Kidney (tissue), 22 donors: ENCODE measurements at places on chromosomes 6 and 20. TPM values are rescaled to one million over a fixed set of nuclear protein-coding genes. Genes with fewer than 3 reads are reported as not detected.
A peak's percentile ranks its signal among the peaks of the same experiment; 100 is the strongest.

The TMEM74B gene
- 0.54 TPM for total RNA-seq

DNA sequence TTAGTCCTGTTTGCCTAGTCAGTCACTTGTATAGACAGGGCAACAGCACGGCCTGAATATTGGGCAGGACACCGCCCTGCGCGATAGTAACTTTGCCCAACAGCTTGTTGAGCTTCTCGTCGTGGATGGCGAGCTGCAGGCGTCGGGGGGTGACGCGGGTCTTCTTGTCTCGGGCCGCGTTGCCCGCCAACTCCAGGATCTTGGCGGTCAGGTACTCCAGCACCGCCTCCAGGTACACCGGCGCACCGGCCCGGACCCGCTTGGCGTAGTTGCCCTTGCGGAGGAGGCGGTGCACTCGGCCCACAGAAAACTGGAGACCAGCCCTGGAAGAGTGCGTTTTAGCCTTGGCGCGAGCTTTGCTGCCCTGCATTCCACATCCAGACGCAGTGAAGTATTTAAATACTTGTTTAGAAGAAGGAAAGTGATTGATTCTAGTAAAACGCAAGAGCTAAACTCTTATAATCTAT lies 92.8 kb upstream of the BTN3A2 start:
- peak; percentile 74 for DNase-seq
- no peaks in the 10 kb centered on the region for H3K36me3 ChIP-seq
- peak overlapping the region; percentile 90 for H3K4me3 ChIP-seq
- no peaks in the 10 kb centered on the region for H3K4me1 ChIP-seq
- peak overlapping the region; percentile 71 for H3K27ac ChIP-seq
- H3K27me3 ChIP-seq = no peaks in the 10 kb centered on the region

The C6orf52 gene
- total RNA-seq = 1.5 TPM

DNA sequence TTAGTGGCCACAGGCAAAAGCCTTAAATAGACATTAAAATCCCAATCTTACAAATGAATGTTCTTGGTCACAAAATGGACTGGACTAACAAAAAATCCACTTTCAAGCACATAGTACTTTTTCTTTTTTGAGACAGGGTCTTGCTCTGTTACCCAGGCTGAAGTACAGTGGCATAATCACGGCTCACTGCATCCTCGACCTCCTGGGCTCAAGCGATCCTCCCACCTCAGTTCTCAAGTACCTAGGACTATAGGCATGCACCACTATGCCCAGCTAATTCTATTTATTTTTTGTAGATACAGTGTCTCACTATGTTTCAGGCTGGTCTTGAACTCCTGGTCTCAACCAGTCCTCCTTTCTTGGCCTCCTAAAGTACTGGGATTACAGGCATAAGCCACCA lies 59.4 kb downstream of the MAP3K5 start:
- H3K27me3 ChIP-seq = no peaks in the 10 kb centered on the region
- H3K4me3 ChIP-seq = no peak overlapping the region
- H3K36me3 ChIP-seq = no peaks in the 10 kb centered on the region
- H3K27ac ChIP-seq = no peak overlapping the region
- peak; percentile 46 for DNase-seq
- H3K4me1 ChIP-seq = peaks cover 10% of the 10 kb centered on the region

The OPN5 gene
- 0.16 TPM for total RNA-seq

The NRN1 gene
- 8.5 TPM for total RNA-seq

The ATAT1 gene
- 10.4 TPM for total RNA-seq

- H3K36me3 ChIP-seq = no peaks in the 10 kb centered on the region
- no peak for DNase-seq
- H3K27ac ChIP-seq = no peak overlapping the region
- no peaks in the 10 kb centered on the region for H3K4me1 ChIP-seq
Measured at GRCh38 chr20:9483131-9483530, 31.3 kb upstream of the LAMP5 start.

GRCh38 chr20:36102809-36103596 lies 51.5 kb upstream of the EPB41L1 start:
- peaks cover 68% of the 10 kb centered on the region for H3K4me1 ChIP-seq
- no peaks in the 10 kb centered on the region for H3K27me3 ChIP-seq
- H3K36me3 ChIP-seq = no peaks in the 10 kb centered on the region
- peak overlapping the region; percentile 96 for H3K27ac ChIP-seq
- no peak for DNase-seq

The ARHGAP40 gene
- 20.2 TPM for total RNA-seq

- no peak for DNase-seq
- no peaks in the 10 kb centered on the region for H3K27me3 ChIP-seq
Measured at GRCh38 chr6:72953971-72954381, 271.3 kb downstream of the KHDC1L start.

- H3K27ac ChIP-seq = no peak overlapping the region
- H3K4me1 ChIP-seq = no peaks in the 10 kb centered on the region
- H3K4me3 ChIP-seq = no peak overlapping the region
- H3K27me3 ChIP-seq = no peaks in the 10 kb centered on the region
- no peak for DNase-seq
- H3K36me3 ChIP-seq = no peaks in the 10 kb centered on the region
Measured at GRCh38 chr6:159066483-159066882, 21.7 kb upstream of the TAGAP start.

- H3K4me1 ChIP-seq = no peaks in the 10 kb centered on the region
- H3K27me3 ChIP-seq = no peaks in the 10 kb centered on the region
- no peak overlapping the region for H3K27ac ChIP-seq
- DNase-seq = no peak
- H3K4me3 ChIP-seq = no peak overlapping the region
Measured at GRCh38 chr6:156533872-156534524, 243.2 kb upstream of the ARID1B start.

- no peaks in the 10 kb centered on the region for H3K36me3 ChIP-seq
- no peaks in the 10 kb centered on the region for H3K27me3 ChIP-seq
- DNase-seq = no peak
Measured at GRCh38 chr6:150293423-150294173, 75.2 kb upstream of the IYD start.

The FOXS1 gene
- 2.1 TPM for total RNA-seq

GRCh38 chr6:2830183-2830582 lies 11.5 kb downstream of the SERPINB1 start:
- H3K36me3 ChIP-seq = peaks cover 8% of the 10 kb centered on the region
- H3K4me1 ChIP-seq = no peaks in the 10 kb centered on the region
- no peak overlapping the region for H3K4me3 ChIP-seq
- no peak for DNase-seq

DNA sequence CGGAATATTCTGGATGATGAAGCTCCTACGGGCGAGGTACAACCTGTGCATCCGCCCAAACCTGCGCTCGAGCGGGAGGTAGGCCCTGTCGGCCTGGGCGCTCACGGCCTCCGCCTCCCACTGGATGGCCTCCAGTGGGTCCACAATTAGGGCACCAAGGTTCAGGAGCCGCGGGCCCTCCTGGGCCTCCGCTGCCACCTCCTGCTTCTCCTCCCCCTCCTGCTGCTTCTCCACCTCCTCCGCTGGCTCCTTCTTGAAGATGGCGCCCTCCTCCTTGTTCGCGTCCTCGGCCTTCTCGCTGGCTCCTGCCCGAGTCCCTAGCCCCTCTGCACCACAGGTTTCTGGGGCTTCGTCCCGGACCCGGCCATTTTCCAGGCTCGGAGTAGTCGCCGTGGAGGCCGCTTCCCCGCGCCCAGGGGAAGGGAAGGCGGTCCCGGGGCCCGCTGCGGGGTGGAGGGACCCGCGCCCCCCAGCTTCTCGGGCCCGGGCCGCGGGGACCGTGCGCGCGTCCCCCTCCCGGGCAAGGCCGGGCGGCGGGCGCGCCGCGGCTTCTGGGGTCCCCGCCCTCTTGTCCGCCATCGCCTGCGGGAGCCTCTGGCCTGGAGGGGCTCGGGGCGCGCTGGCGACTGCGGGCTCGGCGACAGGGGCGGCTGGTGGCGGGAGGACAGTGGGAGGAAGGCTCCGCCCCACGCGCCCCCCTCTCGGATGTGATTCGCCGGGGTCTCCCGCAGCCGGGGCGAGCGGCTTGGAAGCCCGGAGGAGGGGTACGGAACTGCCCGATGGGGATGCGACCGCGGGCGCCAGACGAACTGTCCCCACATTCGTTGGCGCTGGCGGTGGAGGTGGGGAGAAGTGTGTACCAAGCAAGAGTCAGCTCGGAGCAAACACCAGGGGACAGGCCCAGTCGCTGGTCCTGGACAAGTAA lies 17.6 kb downstream of the PLAGL2 start:
- peak overlapping the region; percentile 73 for H3K27ac ChIP-seq
- H3K27me3 ChIP-seq = no peaks in the 10 kb centered on the region
- no peaks in the 10 kb centered on the region for H3K4me1 ChIP-seq
- DNase-seq = peak; percentile 87
- peak overlapping the region; percentile 71 for H3K4me3 ChIP-seq

The C20orf202 gene
- 0.16 TPM for total RNA-seq

The TFAP2A gene
- total RNA-seq = 16.2 TPM

The BPI gene
- 0.16 TPM for total RNA-seq

DNA sequence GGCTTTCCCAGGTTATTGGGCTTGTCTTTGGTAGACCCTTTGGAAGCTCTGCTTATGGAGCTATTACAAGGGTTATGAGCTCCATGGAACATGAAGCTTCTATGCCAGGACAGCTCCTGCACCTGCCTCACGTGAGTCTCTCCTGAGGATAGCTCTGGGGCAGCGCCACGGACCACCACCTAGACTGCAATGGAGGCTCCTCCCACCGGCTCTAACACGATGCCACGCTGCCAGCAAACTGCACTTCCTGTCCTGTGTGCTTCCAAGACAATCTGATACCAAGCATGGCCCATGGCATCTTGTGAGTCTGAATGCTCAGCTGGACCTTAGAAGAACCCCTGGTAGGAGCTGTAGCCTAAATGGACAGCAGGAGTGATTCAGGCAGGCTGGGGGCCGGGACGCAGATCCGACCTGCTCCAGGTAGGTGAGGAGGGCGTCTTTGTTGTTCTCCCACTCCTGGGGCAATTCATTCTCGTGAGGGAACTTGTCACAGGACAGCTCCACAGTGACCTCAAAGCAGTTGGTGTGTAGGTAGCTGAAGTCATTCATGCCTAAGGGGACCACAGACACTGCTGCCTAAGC lies 5.5 kb downstream of the CPXM1 start:
- H3K4me3 ChIP-seq = no peak overlapping the region
- no peak overlapping the region for H3K27ac ChIP-seq
- no peaks in the 10 kb centered on the region for H3K27me3 ChIP-seq
- H3K36me3 ChIP-seq = no peaks in the 10 kb centered on the region
- DNase-seq = no peak

DNA sequence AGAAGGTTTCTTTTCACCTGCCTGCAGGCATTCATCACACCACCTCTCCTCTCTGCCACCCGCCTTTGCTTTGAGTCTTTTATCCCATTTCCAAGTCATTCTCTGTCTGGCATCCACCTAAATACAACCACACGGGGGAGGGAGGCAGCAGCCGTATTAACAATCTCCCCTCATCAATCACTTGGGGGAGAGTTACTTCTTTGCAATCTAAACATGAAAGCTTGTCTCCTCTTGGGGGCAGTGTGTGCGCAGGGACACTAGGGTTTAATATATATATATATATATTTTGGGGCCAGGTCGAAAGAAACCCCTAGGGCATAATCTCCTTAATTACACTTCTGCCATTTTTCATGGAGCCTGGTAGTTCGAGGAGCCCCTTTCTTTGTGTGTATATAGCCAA lies 214.5 kb downstream of the TSHZ2 start:
- H3K36me3 ChIP-seq = no peaks in the 10 kb centered on the region
- no peak overlapping the region for H3K27ac ChIP-seq
- H3K27me3 ChIP-seq = no peaks in the 10 kb centered on the region
- no peak for DNase-seq

DNA sequence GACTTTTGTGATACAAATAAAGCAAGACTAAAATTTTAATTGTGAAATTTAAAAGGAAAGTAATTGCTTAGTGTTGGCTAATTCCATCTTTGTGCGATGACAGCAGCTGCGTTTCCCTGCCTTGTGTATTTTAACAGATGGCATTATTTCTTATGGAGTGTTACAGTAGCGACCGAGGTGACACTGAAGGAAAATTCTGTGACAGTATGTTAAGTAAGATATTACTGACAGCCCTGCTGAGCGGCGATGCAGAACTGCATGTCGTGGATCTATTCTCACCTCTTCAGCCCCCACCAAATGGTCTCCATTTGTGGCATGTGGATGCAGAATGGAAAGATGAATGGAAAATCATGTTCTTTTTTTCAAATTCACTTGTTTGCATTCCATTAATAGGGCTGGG lies 289.4 kb downstream of the RNF144B start:
- DNase-seq = no peak
- H3K27me3 ChIP-seq = no peaks in the 10 kb centered on the region
- H3K27ac ChIP-seq = no peak overlapping the region
- H3K36me3 ChIP-seq = no peaks in the 10 kb centered on the region

DNA sequence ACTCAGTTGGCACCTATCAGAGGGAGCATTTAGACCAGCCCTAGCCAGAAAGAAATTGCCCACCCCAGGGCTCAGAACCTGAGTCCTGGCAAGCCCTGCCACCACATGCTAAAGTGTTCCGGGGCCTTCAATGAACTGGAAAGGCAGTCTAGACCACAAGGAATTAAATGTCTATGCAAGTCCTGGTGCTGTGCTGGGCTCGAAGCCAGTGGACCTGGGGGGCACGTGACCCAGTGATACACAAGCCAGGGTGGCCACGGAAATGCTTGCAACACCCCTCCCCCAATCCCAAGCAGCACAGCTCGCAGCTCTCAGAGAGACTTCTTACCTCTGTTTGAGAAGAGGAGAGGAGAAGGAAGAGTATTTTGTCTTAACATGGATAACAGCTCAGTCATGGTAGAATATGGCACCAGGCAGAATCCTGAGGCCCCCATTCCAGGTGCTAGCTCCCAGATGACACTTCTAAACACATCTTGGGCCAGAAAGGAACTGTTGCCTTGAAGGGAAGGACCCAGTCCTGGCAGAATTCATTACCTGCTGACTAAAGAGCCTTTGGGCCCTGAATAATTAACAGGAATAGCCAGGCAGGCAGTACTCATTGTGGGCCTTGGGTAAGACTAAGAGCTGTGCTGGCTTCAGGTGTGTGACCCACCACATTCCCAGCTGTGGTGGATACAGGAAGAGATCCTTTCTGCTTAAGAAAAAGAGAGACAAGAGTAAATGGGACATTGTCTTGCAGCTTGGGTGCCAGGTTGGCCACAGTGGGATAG lies 111.3 kb downstream of the BTBD9 start:
- no peak overlapping the region for H3K4me3 ChIP-seq
- no peak overlapping the region for H3K27ac ChIP-seq
- H3K4me1 ChIP-seq = no peaks in the 10 kb centered on the region
- H3K27me3 ChIP-seq = no peaks in the 10 kb centered on the region

GRCh38 chr6:138907167-138907566 lies 80.9 kb downstream of the REPS1 start:
- peaks cover 44% of the 10 kb centered on the region for H3K36me3 ChIP-seq
- no peak overlapping the region for H3K4me3 ChIP-seq
- no peaks in the 10 kb centered on the region for H3K4me1 ChIP-seq
- H3K27me3 ChIP-seq = no peaks in the 10 kb centered on the region

GRCh38 chr6:163946437-163946836 lies 531.9 kb downstream of the QKI start:
- peaks cover 10% of the 10 kb centered on the region for H3K4me1 ChIP-seq
- H3K27ac ChIP-seq = no peak overlapping the region
- no peaks in the 10 kb centered on the region for H3K27me3 ChIP-seq
- DNase-seq = no peak
- no peak overlapping the region for H3K4me3 ChIP-seq
